Adrenal gland (tissue), 19 donors: ENCODE measurements at places on chromosomes 3 and 15. TPM values are rescaled to one million over a fixed set of nuclear protein-coding genes. Genes with fewer than 3 reads are reported as not detected.

Gene LRCH3
- 9.7 TPM for polyA plus RNA-seq

Gene LAMB2
- 1,805 TPM for polyA plus RNA-seq

GRCh38 chr3:182766099-182766498 is 27.2 kb upstream of the ATP11B start:
- DNase-seq: no peak
- H3K27me3 ChIP-seq: no peaks in the 10 kb centered on the region
- H3K27ac ChIP-seq: no peak overlapping the region
- H3K36me3 ChIP-seq: no peaks in the 10 kb centered on the region

GRCh38 chr15:38349251-38349650 is 96.6 kb downstream of the SPRED1 start:
- peaks cover 15% of the 10 kb centered on the region for H3K36me3 ChIP-seq
- no peaks in the 10 kb centered on the region for H3K27me3 ChIP-seq
- H3K4me1 ChIP-seq: peaks cover 5% of the 10 kb centered on the region
- no peak overlapping the region for H3K27ac ChIP-seq
- H3K4me3 ChIP-seq: no peak overlapping the region

- no peaks in the 10 kb centered on the region for H3K27me3 ChIP-seq
- H3K27ac ChIP-seq: no peak overlapping the region
- no peaks in the 10 kb centered on the region for H3K4me1 ChIP-seq
- no peak overlapping the region for H3K4me3 ChIP-seq
- no peaks in the 10 kb centered on the region for H3K36me3 ChIP-seq
These were observed 20.7 kb upstream of the MYZAP start for GRCh38 chr15:57570994-57571393.

Gene CP
- 1.2 TPM for polyA plus RNA-seq

Gene C3orf20
- polyA plus RNA-seq: not detected

GRCh38 chr15:26590676-26591075 is 182.2 kb downstream of the GABRB3 start:
- no peak overlapping the region for H3K4me3 ChIP-seq
- no peaks in the 10 kb centered on the region for H3K36me3 ChIP-seq
- H3K4me1 ChIP-seq: no peaks in the 10 kb centered on the region
- H3K27ac ChIP-seq: no peak overlapping the region
- no peaks in the 10 kb centered on the region for H3K27me3 ChIP-seq

DNA sequence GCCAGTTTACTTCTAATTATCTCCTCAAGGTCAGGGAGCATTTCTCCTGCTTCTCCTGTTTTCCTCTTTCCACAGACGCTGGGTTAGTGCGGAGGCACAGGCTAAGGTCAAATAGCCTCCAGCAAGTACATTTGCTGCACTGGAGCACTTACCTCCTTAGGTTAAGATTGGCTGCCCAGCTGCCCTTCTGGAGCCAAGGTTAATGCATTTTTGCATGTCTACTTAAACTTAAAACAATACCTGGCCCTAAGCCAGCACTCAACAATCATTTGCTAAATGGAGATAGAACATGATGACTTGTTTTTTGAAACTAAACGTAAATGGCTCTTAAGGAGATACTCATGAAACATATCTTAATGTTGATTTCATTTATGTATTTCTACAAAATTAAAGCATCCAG is 83.5 kb downstream of the SSR3 start:
- no peak overlapping the region for H3K4me3 ChIP-seq

GRCh38 chr3:63977893-63978292 is 45.4 kb downstream of the PSMD6 start:
- H3K36me3 ChIP-seq: peaks cover 30% of the 10 kb centered on the region
- no peak overlapping the region for H3K4me3 ChIP-seq
- peaks cover 12% of the 10 kb centered on the region for H3K4me1 ChIP-seq
- H3K27me3 ChIP-seq: no peaks in the 10 kb centered on the region
- H3K27ac ChIP-seq: no peak overlapping the region
- DNase-seq: no peak

- DNase-seq: peak; percentile 74
- no peaks in the 10 kb centered on the region for H3K36me3 ChIP-seq
- H3K4me3 ChIP-seq: no peak overlapping the region
- H3K27ac ChIP-seq: peak overlapping the region; percentile 77
- peaks cover 17% of the 10 kb centered on the region for H3K4me1 ChIP-seq
These were observed 108.4 kb downstream of the TMCO5A start for GRCh38 chr15:38042707-38043445.

GRCh38 chr15:61687124-61687523 is 373.1 kb downstream of the VPS13C start:
- H3K27me3 ChIP-seq: no peaks in the 10 kb centered on the region
- H3K4me3 ChIP-seq: no peak overlapping the region
- H3K27ac ChIP-seq: no peak overlapping the region
- DNase-seq: no peak
- no peaks in the 10 kb centered on the region for H3K4me1 ChIP-seq

- H3K27ac ChIP-seq: no peak overlapping the region
- H3K36me3 ChIP-seq: no peaks in the 10 kb centered on the region
- no peaks in the 10 kb centered on the region for H3K27me3 ChIP-seq
These were observed 133.6 kb downstream of the OCA2 start for GRCh38 chr15:27965546-27965945.

DNA sequence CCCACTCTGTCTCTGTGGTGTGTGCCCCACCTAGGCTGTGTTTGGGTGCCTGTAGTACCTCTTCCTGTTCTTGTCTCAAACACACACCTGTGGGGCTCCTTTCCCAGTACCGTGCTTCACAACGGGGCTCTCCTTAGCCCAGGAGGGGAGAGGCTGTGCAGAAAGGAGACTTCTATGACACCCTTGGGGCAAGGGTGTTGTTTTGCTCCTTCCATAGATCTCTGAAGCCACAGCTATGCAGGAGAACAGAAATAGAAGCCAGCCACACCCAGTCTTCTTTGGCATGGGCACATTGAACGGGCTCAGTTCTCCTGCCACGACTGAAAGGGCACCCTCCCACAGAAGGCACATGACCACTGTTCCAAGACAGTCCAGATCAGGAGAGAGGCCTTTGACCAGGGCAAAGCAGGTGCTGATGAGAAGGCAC is 74.3 kb downstream of the LIPC start:
- DNase-seq: no peak
- no peak overlapping the region for H3K4me3 ChIP-seq
- H3K27me3 ChIP-seq: no peaks in the 10 kb centered on the region

GRCh38 chr3:149493315-149494021 is 19.0 kb downstream of the TM4SF4 start:
- no peak overlapping the region for H3K4me3 ChIP-seq
- H3K27me3 ChIP-seq: peaks cover 4% of the 10 kb centered on the region
- no peak overlapping the region for H3K27ac ChIP-seq

- no peak overlapping the region for H3K4me3 ChIP-seq
- no peak for DNase-seq
- no peaks in the 10 kb centered on the region for H3K4me1 ChIP-seq
These were observed 39.1 kb downstream of the MYO9A start for GRCh38 chr15:72078887-72079286.

DNA sequence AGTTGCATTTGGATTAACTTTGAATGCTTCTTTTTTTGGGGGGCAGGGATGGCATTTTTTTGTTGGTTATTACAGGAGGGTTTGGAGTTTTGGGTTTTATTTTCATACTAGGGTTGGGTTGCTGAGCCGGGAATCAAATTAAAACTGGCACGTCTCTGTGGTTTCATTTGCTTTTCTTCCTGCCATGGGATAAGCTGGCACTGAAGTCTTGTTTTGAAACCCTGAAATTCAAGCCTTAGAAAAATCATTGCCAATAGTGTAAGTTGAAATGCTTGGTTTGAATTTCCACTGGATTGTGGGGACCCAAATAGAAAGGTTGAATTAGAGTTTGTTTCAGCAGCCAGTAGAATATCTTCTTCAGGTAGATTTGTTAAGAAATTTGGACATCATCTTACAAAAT is 193.1 kb upstream of the DCBLD2 start:
- no peaks in the 10 kb centered on the region for H3K27me3 ChIP-seq
- H3K36me3 ChIP-seq: no peaks in the 10 kb centered on the region
- H3K4me3 ChIP-seq: no peak overlapping the region
- DNase-seq: no peak

- no peak overlapping the region for H3K27ac ChIP-seq
- H3K4me1 ChIP-seq: no peaks in the 10 kb centered on the region
- no peaks in the 10 kb centered on the region for H3K27me3 ChIP-seq
- H3K36me3 ChIP-seq: no peaks in the 10 kb centered on the region
These were observed 12.0 kb downstream of the TRPM1 start for GRCh38 chr15:31089368-31090047.

GRCh38 chr15:69444686-69445085 is 7.9 kb upstream of the RPLP1 start:
- H3K27ac ChIP-seq: no peak overlapping the region
- H3K4me1 ChIP-seq: no peaks in the 10 kb centered on the region
- H3K27me3 ChIP-seq: no peaks in the 10 kb centered on the region
- no peak overlapping the region for H3K4me3 ChIP-seq

GRCh38 chr3:132292042-132292441 is 25.2 kb upstream of the ACP3 start:
- H3K27me3 ChIP-seq: no peaks in the 10 kb centered on the region
- H3K4me1 ChIP-seq: no peaks in the 10 kb centered on the region
- no peaks in the 10 kb centered on the region for H3K36me3 ChIP-seq
- no peak for DNase-seq
- H3K4me3 ChIP-seq: no peak overlapping the region
- H3K27ac ChIP-seq: no peak overlapping the region

DNA sequence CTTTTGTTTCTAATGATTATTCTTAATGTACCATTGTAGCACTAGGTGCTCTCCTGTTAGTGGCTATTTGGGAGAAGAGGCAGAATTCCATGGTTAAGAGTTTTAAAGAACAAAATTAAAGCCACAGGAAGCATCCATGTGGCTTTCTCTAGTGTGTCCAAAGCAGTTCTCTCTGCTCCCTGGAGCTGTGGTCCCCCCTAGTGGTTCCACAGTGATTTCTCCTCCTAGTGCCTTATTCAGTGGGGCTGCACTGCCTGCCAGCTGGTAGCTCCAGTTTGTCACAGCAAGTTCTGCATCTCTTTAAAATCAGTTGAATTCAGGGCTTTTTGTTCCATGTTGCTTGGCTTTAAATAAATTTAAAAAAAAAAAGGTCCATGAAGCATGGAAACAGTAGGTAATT is 39.6 kb upstream of the FAM98B start:
- no peaks in the 10 kb centered on the region for H3K4me1 ChIP-seq
- DNase-seq: peak; percentile 52
- H3K27ac ChIP-seq: no peak overlapping the region
- peaks cover 10% of the 10 kb centered on the region for H3K27me3 ChIP-seq

Gene TMEM207
- polyA plus RNA-seq: not detected
